ENCODE measurements at places on chromosomes 3 and 15.

DNA sequence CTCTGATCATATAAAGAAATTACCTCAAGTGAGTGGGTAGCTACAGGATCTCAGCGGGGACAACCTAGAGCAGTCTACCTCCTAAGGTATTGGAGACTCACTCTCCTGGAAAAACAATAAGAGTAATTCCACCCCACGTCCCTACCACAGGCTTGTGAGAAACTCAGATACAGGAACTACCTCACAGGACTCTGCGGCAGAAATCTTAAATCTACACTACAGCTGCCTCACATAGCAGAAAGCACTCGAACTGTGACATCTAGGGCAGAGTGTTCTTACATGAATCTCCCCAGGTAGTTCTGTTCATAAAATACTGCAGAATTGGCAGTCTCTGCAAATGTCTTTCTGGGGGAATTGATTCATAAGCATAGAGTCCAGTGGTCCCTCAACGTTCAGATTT lies 382.9 kb upstream of the IL12A start:
- no peak for DNase-seq

GRCh38 chr3:172061724-172062184 lies 22.4 kb downstream of the FNDC3B start:
- no peak for DNase-seq

GRCh38 chr15:35304389-35304788 lies 219.3 kb upstream of the NANOGP8 start:
- no peak for DNase-seq

DNA sequence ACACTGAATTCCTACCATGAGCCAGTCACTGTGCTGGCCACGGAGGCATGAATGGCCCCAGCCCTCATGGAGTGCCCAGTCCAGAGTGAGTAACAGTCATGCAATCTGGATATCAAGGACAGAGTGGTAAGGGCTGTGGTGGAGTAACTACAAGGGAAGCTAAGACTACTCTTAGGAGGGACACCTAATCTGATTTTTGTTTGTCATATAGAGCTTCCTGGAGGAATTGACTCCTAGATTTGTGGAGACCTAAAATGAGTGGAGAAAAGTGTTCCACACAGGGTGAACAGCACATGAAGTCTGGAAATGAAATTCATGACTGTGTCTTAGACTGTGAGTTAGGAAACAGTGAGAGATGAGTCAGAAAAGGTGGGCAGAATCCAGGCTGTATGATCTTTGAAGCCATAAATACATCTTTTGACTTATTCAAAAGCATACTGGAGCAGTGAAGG lies 219.9 kb downstream of the NFKBIZ start:
- no peak for DNase-seq

DNA sequence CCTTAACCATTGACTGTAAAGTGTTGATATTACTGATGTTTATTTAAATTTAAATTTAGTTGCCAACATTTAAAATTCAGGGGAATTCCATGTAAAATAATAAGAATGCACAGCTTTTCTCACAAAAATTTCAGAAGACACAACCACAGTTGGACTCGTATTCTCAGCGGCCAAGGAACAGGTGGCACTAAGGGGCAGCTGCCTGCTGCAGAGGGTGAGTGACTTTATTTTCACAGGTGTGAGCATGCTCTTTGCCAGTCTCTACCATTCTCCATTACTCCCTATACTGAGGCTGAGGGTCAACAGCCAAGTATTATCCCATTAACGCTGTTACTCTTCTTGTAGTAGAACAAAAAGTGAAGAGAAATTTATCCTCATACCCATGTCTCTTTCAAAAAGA lies 92.1 kb upstream of the GADL1 start:
- no peak for DNase-seq

GRCh38 chr3:132071043-132071442 lies 36.2 kb upstream of the CPNE4 start:
- no peak for DNase-seq

- no peak for DNase-seq
Observed at GRCh38 chr3:172317481-172317880, 130.8 kb downstream of the GHSR start.

DNA sequence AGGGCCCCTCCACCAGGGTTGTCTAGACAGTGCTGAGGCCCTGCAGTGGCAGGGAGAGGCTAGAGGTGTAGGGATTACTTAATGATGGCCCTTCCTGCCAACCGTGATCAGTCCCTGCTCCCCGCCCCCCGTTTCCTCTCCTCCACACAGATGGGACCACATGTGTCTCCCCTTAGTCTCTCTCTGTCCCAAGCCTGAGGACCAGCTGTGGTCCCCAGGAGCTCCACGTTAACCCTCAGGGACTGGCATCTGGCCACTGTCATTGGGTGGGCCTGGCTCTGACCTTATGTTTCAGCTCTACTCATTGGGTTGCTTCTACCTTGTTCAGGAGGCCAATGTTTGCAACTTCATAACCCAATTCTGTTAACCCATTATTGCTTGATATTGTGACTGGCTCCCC lies 6.0 kb upstream of the ALPK3 start:
- no peak for DNase-seq

- no peak for DNase-seq
Observed at GRCh38 chr15:58462973-58463663, 31.3 kb downstream of the LIPC start.

GRCh38 chr3:36907911-36908646 lies 36.8 kb downstream of the TRANK1 start:
- DNase-seq, result peak; percentile 43

GRCh38 chr3:123759871-123760270 lies 124.3 kb downstream of the MYLK start:
- no peak for DNase-seq

GRCh38 chr3:135165260-135165659 lies 370.2 kb downstream of the EPHB1 start:
- DNase-seq, result no peak

- no peak for DNase-seq
Observed at GRCh38 chr3:19815805-19816204, 118.2 kb downstream of the EFHB start.

GRCh38 chr3:31692751-31693150 lies 160.0 kb downstream of the STT3B start:
- DNase-seq, result no peak

- no peak for DNase-seq
Observed at GRCh38 chr3:160009525-160009924, 20.9 kb downstream of the IL12A start.

- DNase-seq, result no peak
Observed at GRCh38 chr3:30673425-30674341, 67.3 kb downstream of the TGFBR2 start.

All from stimulated activated CD4-positive, alpha-beta T cell treated with anti-CD3 and anti-CD28 coated beads, TNF-alpha, amount 100 ng/mL, for 1 hour (primary cell).